ENCODE measurements at places on chromosomes 13 and 19.

GRCh38 chr19:4908360-4908759 lies 941 bp upstream of the UHRF1 start:
- DNase-seq: no peak

DNA sequence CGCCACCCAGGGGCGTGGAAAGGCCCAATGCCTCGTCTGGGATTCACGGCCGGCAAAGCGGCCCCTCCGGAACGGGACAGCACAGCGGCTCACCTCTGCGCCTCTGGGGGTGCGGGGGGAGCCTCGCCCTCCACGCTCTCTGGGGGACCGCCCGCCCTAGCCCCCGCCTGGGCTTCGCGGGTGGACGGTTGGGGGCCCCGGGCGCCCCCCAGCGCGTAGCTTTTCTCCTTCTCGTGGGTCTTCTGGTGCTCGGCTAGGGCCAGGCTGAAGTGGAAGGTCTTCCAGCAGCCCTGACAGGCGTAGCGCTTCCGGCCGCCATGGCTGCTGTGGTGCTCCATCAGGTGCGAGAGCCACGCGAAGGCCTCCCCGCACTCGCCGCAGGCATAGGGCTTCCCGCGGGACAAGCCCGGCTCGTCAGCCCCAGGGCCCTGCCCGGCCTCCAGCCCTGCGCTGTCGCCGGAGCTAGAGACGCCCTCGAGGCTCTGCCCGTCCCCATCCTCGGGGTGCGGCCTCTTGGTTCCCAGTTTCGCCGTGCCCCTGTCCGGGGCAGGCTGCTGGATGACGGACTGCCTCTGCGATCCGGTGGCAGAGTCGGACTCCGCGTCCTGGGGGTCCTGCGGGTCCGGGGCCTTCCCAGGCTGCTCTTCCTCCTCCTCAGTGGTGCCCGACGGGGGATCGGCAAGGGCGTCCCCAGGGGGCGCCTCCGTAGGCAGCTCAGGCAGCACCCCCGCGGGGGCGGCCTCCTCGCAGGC lies 13.3 kb downstream of the ZSCAN18 start:
- no peak for DNase-seq

DNA sequence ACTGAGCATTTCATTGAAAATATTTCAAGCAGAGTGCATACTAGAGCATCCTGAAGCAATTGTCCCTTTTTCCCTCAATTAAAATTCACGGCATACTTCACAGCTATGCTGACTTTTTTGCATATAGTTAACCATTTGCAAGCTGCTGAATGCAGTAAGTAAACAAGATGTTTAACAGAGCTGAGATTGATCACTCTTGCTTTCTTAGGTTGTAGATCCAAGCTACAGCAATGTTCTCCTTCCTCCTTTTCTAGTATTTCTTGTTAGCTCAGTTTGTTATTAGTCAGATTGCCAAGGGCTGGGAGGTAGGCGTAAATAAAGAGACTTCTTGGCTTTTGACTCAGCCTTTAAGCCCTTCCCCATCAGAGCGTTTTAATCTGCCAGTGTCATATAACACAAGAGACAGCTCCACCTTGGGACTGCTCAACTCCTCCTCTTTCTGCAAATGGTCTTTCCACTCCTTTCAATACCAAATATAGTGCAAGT lies at the start of gene SLITRK6:
Gene SLITRK6, minus strand, starts transcription at position 323 of the 486 bp plus-strand sequence. CDS start 2,911 bp downstream, outside the sequence.
- no peak for DNase-seq

DNA sequence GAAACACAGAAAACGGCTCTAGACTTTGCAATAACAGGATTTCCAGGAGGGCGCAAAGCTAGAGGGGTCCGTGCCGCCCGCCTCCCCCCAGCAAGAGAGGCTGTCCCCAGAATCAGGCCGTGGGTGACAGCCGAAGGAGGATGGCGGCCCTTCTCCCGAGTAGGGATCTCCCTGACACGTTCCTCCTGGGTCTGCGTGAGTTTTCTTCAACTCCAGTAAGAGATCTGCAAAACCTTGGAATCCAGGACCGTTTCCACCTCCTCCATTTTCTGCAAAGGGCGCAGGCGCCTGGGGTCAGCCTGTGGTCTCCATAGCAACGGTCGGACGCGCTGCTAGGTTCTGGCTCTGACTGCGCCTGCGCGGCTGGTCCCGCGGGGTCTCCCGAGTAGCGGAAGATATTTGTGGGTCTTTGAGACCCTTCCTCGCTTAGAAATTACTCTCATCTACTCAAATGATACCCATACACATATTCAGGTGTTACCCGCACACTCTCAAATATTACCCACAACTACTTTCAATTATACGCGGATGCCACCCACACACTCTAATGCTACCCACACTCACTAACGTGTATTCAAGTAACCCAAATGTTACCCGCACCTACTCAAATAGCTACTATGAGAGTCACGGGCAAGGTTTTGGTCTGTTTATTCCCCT lies 2.1 kb downstream of the PNMA8C start:
- peak; percentile 79 for DNase-seq

- DNase-seq: no peak
Measured at GRCh38 chr19:1691589-1692290, 39.3 kb upstream of the TCF3 start.

Measured in substantia nigra (tissue), 51 donors.